ENCODE measurements at places on chromosomes 2 and 18.

- DNase-seq, result no peak
These were observed 41.5 kb upstream of the GPC1 start for GRCh38 chr2:240393831-240394410.

GRCh38 chr18:22689712-22690111 lies 243.4 kb upstream of the RBBP8 start:
- no peak for DNase-seq

- no peak for DNase-seq
These were observed 80.2 kb upstream of the APCDD1 start for GRCh38 chr18:10374195-10374594.

DNA sequence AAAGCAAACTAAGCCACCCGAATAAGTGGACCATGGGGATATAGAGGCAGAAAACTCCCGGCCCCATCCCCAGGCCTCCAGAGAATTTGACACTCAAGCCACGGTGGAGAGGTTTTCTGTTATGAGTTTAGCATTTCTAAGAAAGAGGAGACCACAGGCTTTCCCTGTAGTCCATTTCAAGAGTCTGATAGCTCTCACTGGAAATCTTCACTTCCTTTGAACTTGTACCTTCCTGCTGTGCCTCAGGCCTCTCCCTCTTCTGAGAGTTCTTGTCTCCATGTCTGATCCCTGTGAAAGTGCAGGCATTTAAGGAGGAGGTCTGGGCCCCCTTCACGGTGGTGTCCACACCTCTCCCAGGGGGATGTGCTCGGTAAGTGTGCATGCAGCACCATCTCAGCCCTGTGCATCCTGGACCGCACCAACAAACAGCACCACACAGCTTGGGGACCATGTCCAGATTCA lies 113.7 kb downstream of the BCL2 start:
- no peak for DNase-seq

DNA sequence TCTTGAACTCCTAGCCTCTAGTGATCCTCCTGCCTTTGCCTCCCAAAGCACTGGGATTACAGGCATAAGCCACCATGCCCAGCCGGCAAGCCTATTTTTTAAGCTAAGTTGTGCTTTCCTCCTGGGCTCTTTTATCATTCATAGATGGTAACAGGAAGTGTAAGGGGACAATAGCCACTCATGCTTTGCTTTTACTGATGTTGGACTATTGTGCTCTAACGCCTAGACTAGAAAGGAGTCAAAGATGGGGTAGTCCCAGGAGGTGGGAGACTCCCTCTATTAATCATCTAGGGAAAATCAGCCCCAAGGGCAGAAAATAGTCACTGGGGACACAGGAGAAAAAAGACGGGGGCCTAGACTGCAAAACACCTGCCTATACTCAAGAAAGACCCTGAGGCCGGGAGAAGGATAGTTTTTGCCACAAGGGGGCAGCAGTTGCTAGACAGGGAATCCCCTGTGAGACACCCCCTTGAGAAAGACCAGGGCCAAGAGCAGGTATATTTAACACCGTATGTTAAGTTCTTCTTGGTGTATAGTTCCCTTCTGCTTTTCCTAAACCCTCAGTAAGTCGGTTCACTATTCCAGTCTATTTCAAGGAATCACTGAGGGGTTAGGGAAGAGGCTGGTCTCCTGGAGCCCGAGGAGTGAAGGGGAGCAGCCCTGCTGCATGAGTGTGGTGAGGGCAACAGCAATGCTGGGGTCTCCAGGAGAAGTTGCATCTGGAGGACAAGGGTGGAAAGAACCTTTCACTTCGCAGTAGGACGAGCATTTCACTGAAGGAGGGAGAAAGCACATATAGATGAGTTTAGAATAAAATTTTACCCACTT lies 2.1 kb upstream of the CXCR1 start:
- peak; percentile 37 for DNase-seq

DNA sequence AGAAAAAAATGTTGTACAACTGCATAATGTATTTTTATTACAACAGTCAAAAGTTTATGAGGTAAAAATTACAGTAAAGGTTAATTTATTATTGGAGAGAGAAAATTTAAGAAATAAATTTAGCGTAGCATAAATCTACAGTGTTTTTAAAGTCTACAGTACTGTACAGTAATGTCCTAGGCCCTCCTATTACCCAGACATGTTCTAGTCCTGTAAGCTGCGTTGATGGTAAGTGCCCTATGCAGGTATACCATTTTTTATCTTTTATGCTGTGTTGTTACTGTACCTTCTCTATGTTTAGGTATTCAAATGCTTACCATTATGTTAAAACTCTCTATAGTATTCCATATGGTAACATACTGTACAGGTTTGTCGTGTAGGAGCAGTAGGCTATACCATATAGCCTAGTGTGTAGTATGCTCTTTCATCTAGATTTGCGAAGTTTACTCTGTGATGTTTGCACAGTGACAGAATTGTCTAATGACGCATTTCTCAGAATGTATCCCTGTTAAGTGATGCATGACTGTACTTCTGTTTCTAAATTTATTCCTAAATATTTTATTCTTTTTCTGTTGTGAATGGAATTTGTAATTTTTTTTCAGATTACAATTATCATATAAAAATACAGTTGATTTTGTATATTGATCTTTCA lies 24.5 kb downstream of the ABI2 start:
- DNase-seq, result no peak

- DNase-seq, result no peak
These were observed 97.4 kb upstream of the LCLAT1 start for GRCh38 chr2:30349691-30350090.

- no peak for DNase-seq
These were observed 80.3 kb upstream of the TSPYL6 start for GRCh38 chr2:54336136-54336976.

DNA sequence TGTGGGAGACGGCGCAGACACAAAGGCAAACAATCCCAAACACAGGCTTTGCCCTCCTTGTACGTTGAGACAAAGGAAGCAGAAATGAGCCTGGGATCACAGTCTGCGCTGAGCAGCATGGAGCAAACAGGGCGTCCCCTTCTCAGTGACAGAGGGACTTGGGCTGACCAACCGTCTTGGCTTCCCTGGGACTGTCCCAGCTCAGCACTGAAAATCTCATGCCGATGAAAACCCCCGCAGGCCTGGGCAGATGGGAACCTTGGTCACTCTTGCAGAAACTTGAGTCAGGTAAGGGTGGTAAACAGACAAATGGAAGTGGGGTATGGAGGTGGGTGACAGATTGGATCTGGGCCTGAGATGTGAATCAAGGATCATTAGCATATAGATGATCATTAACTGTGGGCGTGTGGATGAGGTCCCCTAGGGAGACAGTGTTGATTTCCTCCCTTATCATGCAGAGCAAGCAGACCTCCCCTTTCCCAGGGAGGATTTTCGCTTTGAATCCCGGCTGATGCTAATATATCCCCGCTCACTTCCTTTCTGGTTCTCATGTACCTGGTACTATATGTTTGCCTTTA lies 19.1 kb upstream of the SH3BP4 start:
- no peak for DNase-seq

DNA sequence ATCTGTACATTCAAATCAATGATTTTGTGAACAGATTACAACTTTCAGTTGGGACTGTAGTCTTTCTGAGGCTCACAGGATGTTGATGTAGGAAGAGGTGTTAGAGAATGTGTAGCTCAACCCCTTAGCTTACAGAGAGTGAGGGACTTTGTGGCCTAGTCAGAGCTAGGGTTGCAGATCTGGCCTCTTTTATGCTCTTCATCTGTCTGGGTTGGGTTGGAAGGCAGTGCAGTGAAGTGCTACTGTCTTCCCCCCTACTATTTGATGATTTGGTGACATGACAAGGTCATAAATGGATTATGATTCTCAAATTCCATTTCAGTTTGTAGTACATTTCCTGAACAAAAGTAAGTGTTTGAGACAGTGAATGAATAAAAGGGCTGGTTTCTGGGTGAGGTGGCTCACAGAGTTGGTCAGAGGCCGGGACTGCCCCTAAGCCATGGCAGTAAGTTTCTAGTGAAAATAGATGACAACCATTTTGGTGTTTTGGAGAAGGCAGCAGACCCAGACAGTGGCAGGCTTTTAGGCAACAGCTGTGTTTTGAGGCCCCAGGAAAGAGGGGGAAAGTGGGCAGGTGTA lies 21.6 kb downstream of the MAP4K4 start:
- no peak for DNase-seq

DNA sequence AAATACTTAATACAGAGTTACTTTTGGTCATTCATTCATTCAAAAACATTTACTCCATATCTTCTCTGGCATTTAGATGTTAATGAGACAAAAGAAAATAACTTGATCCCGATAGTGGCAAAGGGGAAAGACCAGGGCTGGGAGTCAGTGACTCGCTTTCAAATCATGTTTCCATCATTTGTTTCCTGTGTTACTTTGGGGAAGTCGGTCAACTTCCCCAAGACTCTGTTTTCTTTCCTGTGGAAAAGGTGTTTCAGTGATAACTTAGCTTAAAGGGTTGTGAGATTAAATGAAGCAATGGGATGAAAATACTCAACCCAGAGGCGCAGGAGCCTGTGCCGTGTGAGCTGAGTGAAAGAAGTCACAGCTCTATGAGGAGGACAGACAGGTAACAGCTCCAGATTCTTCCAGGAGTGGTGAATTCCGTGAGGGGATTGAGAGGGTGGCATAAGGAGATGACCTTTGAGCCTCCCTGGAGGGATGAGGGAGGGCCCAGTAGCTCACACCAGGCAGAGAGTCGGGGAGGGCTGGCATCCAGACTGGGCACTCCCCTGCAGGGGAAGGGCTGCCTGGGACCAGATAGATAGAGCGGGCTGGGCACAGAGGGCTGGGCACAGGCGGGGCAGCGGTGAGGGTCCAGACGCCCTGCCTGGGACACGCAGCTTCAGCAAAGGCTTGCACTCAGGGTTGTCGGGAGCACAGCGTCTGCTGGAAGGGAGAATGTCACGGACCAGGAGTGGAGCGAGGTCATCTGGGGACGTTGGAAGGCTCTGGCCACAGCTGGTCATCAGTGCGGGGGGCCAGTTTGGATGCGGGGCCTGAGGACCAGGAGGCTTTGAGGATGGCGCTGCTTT lies 70.1 kb downstream of the TSHZ1 start:
- DNase-seq, result no peak

GRCh38 chr2:120632796-120633646 lies 102.6 kb upstream of the GLI2 start:
- DNase-seq, result no peak

DNA sequence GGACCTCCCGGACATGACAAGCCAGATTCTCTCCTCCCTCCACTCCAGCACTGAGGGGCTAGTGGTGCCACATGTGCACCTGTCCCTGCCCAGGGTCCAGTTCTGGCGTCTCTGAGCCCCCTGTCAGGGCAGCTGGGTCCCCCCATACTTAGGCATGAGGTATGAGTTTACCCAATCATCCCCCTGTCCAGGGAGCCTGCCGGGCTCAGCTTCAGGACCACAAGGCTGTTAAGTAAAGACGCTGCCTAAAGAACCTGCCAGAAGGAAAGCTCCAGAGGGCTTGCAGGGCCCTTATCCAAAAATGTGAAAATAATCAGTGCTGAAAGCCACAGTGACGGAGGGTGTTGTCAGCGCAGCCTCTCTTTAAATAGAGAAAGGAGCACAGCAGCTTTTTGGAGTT lies 40.0 kb downstream of the SH3BP4 start:
- no peak for DNase-seq

GRCh38 chr2:140508756-140509155 lies 1622.1 kb downstream of the LRP1B start:
- no peak for DNase-seq

DNA sequence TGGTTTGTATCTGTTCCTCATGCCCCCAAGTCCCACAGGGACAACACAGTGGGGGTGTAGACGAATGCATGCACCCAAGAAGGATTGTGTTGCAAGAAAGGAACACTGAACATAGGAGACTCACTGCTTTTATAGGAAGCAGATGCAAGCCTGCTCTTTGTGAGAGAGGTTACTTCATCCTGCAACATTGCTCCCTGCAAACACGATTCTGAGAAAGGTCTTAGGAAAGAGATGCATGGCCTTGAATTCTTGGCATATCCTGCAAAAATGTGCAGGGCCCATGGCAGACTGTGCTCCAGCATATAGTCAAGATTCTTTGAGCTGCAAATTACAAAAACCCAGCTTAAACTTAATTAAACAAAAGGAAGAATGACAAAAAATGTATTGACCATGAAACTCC lies 312.2 kb upstream of the MGAT5 start:
- DNase-seq, result no peak
